ENCODE measurements at places on chromosomes 2 and 18. TPM values are rescaled to one million over a fixed set of nuclear protein-coding genes. Genes with fewer than 3 reads are reported as not detected.

DNA sequence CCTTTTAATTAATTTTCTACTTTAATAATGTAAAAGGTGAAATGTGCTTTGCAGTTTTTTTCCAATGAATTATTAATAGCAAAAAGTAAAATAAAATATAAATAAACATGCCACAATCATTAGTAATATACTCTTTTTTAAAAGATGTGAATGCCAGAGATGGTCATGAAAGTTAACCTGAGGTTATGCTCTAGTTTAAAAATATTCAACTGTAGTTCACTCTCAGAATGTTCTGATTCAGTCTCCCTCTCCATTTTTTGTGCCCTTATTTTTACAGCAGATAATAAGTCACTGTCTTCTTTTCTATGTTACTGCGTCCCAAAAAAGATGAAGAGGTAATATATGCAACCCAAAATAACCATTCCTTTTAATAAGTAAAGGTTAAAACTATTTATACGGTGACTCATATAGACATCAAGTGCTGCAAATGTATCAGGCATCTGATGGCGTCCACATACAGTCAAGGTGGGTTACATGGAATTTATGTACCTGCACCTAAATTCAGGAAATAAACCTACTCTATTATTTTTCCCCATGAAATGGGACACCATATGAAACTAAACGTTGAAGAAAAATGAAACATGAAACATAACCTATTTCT is 153.6 kb upstream of the ZNF804A start:
- no peak for DNase-seq

- no peak for DNase-seq
Observed at GRCh38 chr2:3547915-3548314, 10.2 kb downstream of the RNASEH1 start.

GRCh38 chr18:52992041-52992440 is 652.0 kb downstream of the DCC start:
- no peak for DNase-seq

- no peak for DNase-seq
Observed at GRCh38 chr2:181886192-181886591, 5.3 kb upstream of the ITPRID2 start.

The CREG2 gene
- not detected for total RNA-seq

GRCh38 chr2:108370080-108370479 is 7.7 kb upstream of the SULT1C4 start:
- no peak for DNase-seq

The SERPINB13 gene
- not detected for total RNA-seq

- DNase-seq: no peak
Observed at GRCh38 chr2:68831686-68832232, 39.4 kb downstream of the BMP10 start.

The PID1 gene
- total RNA-seq: not detected

- no peak for DNase-seq
Observed at GRCh38 chr18:10783941-10784340, 258.1 kb downstream of the NAPG start.

- no peak for DNase-seq
Observed at GRCh38 chr2:223976635-223977226, 19.5 kb downstream of the MRPL44 start.

- DNase-seq: no peak
Observed at GRCh38 chr2:40098786-40099470, 319.9 kb upstream of the THUMPD2 start.

DNA sequence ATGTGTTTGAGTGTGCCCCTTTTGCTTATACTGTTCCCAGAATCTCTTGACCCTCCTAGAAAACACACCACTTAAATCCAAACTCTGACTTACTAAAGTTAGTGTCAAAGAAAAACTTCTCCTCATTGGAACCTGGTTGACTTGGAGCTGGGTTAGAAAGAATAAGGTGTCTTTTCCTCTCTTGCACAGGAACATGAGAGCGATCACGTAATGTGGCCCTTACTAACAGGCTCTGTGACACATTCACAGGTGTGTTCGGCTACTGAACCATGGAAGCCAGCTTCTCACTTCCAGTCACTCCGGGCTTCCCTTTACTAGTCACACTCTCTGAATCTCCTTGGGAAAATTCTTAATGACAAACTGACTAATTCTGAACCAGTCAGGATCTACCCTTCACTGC is 5.4 kb upstream of the POU3F3 start:
- no peak for DNase-seq

DNA sequence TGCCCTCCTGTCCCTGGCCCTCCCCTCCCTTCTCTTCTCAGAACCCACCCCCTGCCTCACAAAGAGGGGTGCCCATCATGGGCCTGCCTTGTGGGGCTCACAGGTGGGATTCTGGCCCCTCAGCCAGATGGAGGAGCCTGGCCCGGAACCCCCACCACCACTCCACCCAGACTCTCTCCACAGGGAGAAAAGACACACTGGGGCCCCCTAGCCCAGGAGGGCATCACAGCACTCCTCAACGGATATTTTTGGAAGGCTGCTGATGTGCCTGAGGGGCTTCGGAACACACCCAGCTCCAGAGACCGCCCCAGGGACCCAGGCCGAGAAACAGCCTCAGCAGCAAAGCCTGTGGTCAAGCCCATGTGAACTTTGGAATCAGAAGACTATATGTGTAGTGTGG is 9.9 kb downstream of the KCNIP3 start:
- no peak for DNase-seq

The DSC1 gene
- total RNA-seq: 2.2 TPM

DNA sequence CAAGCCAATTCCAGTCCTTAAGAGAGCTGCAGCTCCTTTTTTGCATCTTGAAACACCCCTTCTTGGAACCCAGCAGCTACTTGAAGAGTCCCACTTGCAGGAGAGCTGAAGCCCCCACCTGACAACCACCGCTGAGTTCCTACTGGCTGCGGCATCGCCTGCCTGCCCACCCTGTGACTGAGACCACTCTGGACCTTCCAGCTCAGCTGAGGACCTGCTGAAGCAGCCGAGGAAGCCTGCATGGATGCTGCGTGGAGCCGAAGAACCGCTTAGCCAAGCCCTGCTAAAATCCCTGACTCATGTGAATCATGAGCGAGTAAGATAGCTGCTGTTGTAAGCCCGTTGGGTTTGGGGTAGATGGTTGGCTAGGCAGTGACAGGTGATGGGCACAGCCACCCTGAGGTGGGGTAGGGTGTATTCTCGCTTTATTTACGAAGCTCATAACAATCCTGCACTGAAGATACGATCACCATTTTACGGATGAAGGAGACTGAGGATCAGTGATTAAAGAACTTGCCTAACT is 78.4 kb downstream of the INHBB start:
- no peak for DNase-seq

The MYO7B gene
- 0.13 TPM for total RNA-seq

The STPG4 gene
- total RNA-seq: not detected

The DUSP19 gene
- total RNA-seq: 2.5 TPM

The MOGAT1 gene
- not detected for total RNA-seq

DNA sequence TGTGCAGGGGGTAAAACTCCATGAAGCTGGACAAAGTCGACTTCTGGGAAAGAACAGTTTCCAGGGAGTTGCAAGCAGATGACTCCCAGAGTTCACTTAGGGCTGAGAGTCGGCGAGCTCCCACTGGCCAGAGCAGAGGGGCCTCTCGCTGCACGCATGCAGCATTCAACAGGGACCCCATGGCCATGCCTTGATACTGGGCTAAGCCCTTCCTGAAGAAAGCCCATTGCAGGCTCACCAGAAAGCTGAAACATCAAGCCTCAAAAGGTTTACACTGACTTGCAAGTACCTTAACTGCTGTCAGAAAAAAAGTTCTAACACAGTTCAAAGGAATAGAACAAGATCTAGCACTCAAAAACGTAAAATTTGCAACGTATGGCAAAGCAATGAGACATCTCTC is 56.4 kb downstream of the NDUFA10 start:
- no peak for DNase-seq

- DNase-seq: no peak
Observed at GRCh38 chr18:63284827-63285733, 34.5 kb downstream of the BCL2 start.

DNA sequence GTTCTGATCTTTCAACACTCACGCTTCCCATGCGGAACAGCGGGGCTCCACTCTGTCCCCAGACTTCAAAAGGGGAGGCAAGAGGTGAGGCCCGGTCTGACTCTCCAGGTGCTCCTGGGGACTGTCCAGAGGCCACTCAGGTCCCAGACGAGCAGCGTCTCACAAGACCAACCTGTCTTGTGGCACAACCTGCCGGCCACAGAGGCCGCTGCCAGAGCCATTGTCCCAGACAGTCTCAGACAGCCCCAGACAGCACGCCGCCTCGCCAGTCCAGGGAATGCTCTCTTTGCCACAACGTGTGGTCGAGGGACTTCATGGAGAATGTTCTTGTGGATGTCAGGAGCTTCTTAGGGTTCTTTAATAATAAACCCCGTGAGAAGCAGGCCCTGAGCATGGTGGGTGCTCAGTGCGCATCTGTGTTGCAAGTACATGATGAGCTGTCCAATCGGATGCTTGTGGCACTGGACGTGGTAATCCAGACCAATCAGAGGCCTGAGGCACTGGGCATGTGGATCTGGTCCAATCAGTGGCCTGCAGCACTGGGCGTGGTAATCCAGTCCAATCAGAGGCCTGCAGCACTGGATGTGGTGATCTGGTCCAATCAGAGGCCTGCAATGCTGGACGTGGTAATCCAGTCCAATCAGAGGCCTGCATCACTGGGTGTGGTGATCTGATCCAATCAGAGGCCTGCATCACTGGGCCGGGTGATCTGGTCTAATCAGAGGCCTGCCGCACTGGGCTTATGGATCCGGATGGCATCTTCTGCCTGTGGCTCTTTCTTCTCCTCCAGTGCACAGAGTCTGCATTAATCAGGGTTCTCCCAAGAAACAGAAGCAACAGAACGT is 76.4 kb downstream of the TMEM18 start:
- DNase-seq: no peak

GRCh38 chr2:71647356-71647755 is 194.0 kb downstream of the DYSF start:
- no peak for DNase-seq

DNA sequence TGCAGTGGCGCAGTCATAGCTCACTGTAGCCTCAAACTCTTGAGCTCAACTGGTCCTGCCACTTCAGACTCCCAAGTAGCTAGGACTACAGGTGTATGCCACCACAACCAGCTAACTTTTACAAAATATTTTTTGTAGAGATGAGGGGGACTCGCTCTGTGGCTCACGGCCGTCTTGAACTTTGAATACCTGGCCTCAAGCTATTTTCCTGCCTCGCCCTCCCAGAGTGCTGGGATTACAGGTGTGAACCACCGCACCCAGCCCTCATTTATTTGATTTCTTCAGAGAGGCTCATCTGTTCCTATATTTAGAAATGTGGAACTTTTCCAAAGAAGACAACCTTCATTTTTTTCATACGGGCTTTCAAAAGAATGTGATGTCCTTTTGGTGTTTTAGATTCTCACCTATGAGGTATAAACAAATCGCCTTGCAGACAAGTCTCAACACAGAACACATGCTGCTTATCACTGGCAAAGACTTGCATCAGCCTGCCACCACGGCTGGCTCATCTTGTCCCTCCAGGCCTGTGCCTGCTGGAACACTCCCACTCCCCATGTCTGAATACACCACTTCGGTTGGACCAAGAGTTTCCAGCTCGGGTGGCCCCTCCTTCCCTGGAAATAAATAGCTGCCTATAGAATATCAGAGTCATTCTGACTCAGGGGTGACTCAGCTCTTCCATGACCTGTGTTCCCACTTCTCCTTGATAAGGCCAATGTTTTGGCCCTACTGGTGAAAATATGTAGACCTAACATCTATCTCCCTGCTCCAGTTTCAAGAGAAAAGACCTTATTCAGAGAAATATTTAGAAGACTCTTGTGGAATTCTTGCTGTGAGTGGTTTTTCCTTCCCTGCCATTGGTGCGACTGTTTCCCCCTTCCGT is 202.6 kb downstream of the TGIF1 start:
- DNase-seq: no peak

The HOXD3 gene
- not detected for total RNA-seq

The UGT1A5 gene
- total RNA-seq: not detected

The PIEZO2 gene
- total RNA-seq: 0.28 TPM

DNA sequence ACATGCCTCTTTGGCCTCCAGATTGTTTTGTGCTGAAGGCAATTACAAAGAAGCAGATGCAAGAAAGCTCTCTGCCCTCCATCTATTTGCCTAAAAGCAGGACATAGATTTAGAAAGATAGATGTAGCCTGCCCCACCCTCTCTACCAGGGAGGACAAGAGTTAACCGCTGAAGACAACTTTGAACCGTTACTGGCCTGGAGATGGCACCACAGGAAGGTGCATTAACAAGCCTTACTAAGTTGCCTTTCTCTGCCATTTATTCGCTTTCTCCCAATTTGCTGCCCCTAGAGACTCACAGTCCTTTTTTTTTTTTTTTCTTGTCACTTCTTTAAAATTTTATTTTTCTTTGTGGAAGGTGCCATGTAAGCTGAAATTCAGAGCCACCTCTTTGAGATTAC is 28.8 kb upstream of the RMDN2 start:
- DNase-seq: no peak

GRCh38 chr2:238267341-238267710 is 21.1 kb downstream of the PER2 start:
- no peak for DNase-seq

DNA sequence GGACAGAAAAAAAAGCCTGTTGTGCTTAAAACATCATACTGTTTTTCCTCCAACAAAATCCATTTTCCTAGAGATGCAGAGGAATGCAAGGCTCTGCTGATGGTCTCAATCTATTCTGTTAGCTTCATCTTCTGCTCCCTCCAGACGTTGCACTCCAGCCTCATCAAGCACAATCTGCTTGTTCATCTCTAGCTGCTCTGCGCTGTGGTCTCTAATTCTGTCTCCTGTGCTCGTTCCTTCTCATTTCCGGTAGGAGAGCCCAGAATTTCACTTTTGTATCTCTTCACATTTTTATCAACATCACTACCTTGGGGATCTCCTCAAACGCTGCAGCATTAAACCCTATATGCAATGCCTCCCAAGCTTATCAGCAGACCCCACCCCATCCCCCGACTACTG is 708.9 kb downstream of the RNF144A start:
- DNase-seq: no peak

DNA sequence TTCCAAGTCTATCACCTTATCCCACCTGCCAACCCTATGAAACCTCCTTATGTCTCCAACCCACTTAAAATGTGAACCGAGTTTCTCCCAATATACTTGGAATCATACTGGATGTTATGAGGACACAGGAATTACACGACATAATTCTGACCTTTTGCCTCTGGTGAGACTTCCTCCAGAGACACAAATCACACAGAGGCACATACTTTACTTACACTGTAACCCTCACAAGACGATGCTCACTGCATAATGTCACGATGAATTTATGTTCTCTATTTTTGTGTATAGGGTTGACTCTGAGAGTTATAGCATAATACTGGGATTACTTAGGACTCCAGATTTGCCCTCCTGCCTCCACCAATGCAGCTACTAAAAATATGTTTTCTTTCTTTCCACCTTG is 28.0 kb upstream of the SETBP1 start:
- no peak for DNase-seq

DNA sequence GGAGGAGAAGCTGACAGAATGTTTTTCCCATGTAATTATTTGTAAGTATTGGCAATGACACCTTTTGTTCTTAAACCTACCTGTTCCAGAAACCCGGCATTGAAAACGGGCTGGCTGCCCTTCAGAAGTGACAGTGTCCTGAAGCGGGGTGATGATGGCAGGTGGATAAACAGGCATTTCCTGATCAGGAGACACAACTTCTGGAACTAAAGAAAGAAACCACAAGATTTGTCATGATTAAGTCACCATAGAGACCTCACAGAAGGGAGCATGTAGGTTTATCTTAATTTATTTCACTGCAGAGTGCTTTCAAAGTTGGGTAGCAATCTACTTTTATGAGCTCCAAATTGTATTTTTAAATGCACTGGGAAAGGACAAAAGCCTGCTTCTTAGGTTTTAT is 43.1 kb downstream of the TTN start:
- DNase-seq: no peak

All from T-cell (primary cell).